Ascending aorta (tissue), 2 donors: ENCODE measurements at places on chromosomes 5 and 9.
A peak's percentile ranks its signal among the peaks of the same experiment; 100 is the strongest.

DNA sequence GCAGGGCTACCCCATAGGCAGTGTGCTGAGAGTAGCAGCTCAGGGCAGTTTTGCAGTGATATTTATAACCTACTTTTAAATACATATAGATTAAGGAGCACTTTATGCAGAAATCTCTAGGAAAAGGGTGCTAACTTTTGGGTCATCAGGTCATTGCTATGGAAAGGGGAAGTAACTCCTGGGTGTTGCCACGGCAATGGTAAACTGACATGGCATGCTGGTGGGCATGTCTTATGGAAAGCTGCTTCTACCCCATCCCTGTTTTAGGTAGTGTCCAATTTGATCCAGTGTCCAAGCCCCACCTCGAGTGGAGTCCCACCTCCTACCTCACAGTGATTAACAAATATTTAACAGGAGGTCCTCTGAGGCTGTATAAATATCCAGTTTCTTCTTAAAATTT, 56.8 kb upstream of the XPA start:
- no peak for DNase-seq

DNA sequence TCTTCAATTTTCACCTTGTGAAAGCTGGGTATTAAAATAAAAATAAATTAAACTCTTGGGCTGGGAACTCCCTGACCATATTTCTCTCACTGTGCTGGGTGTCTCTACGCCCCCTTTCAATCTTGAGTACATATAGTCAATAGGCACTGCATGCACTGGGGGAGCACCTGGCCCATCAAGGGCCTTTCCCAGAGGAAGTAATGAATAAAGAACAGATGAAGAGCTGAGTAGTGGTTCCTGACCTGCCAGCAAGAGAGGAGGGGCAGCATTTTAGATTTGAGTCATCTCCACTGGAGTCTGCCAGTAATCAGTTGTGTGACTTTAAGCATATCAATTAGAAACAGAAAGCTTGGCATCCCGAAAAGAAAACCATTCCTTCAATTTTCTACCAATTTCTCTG, 6.2 kb downstream of the MAPKAP1 start:
- DNase-seq = no peak

DNA sequence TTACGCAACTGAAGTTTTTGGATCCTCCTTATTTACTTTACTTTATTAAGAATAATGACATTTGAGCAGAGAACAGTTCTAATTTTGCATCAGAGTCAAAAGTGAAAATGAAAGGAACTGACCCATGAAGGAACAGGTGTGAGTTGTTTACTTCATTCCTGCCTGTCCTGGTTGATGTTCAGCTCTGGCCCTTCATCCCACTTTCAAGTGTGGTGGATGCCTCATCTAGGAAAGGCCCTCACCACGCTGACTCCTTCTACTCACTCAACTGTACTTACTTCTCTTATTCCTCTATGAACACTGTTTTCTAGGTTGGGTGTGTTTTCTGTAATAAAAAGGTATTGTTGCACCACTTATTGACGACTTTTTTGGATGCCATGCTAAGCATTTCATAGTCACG, 61.8 kb upstream of the PLEKHG4B start:
- DNase-seq = no peak

DNA sequence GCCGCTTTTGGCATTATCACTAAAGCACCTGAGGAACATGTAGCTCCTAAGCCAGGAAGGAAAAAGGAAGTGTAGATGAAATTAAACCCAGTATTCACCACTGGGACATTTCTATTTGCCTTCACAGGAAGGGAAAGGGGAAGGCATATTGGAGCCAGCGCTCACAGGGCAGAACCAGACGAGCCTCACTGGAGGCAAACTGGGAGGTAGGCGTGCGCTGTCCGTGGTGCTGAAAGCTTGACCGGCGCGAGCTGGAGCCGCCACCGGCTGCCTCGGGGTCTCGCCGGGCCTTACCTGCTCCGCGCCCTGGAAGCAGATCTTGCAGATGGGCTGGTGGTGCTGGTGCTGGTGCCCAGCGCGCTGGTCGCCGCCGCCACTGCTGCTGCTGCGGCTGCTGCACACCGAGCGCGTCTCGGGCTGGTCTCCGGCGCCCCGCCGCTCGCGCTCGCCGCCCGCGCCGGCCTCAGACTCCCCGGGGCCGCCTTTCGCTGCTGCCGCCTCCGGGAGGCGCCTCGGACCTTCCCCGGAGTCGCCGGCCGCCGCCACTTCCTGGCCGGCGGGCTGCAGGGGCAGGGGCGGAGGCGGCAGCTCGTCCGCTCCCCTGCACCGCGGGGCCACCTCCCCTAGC, 732 bp downstream of the MARCHF11 start:
- DNase-seq = no peak

- no peak for DNase-seq
Observed at GRCh38 chr9:96193236-96193755, 108.7 kb downstream of the HSD17B3 start.

DNA sequence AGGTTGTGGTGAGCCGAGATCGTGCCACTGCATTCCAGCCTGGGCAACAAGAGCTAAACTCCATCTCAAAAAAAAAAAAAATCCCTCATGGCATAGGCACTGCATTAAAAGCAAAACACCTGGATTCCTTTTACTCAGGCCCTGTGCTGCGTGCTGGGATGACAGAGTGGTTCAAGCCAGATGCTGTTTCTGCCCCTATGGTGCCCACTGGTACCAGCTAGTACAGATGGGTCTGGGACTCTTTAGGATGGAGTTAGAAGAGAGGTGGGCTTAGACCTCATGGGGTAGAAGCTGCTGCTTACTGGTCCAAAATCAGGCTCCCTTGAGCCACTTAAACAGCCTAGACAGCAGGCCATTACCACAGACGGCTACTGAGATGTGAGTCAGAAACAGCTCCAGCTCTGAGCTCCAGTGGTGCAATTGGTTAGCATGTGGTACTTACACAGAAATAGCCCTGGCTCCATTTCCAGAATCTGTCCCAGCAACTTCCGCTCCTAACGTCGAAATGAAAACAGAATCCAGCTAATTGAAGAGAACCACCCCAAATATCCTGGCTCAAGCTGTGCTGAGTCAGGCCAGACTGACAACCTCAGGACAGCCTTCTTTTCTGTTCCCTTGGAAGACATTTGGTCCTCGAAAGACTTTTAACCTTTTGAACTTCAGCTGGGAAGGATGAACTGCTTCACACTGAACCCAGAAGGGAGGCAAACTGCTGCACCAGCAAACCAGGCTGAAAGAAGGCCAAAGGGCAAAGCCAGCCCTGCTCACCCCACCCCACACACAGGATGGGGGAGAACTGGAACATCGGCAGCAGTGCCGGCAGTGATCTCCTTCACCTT, 15.5 kb downstream of the C5orf15 start:
- DNase-seq = peak; percentile 95

DNA sequence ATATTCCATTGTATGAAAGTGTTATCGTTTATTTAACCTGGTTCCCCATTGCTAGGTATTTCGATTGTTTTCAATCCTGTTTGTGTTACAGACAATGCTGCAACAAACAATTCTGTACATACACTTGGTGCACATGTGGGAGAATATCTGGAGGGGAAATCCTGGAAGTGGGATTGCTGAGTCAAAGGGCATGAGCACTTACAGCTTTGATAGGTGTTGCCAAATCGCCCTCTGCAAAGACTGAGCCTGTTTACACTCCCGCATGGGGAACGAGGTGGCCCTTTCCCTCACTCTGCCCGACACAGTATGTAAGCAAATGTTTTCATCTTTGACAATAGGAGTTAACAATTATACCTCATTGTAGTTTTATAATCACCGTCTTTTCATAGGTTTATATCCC, 66.2 kb downstream of the PDE6A start:
- DNase-seq = no peak
